ENCODE measurements at places on chromosomes 7 and 10. TPM values are rescaled to one million over a fixed set of nuclear protein-coding genes. Genes with fewer than 3 reads are reported as not detected.

DNA sequence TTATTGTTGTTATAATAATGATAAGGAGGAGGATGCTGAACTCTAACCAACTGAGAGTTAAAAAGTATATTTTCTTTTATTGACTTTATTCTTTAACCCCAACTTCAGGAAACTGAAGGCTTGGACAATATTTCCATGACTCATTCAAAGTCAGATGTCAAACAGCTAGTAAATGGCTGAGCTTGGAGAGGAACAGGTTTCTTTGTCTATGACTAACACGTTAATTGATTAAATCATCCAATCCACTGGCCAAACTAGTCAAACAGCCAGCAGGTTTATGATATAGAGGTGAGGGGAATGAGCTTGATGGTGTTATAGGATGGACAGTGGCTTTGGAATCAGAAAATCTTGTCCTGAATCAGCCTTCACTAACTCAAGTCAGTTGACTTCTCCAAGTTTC lies 119.1 kb upstream of the WDR11 start:
- no peak for DNase-seq

- no peak for DNase-seq
Measured at GRCh38 chr10:61606959-61607907, 55.5 kb upstream of the CABCOCO1 start.

DNA sequence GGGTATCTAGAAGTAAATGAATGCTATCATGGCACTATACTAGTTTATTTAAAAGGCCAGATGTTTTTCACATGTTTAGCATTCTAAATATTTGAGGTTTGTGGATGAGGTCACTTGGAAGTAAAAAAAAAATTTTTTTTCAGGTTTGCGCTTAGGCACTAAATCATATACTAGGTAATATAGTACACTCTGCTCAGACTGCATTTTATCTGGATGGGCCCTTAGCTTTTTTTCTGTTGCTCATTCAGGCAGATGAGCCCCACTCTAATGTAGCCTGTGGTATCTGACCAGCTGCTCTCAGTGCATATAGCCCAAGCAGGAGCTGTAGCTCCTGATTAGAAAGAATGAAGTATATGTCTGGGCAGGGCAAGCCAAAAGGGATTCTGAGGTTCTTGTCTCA lies 210.1 kb downstream of the AUTS2 start:
- no peak for DNase-seq

DNA sequence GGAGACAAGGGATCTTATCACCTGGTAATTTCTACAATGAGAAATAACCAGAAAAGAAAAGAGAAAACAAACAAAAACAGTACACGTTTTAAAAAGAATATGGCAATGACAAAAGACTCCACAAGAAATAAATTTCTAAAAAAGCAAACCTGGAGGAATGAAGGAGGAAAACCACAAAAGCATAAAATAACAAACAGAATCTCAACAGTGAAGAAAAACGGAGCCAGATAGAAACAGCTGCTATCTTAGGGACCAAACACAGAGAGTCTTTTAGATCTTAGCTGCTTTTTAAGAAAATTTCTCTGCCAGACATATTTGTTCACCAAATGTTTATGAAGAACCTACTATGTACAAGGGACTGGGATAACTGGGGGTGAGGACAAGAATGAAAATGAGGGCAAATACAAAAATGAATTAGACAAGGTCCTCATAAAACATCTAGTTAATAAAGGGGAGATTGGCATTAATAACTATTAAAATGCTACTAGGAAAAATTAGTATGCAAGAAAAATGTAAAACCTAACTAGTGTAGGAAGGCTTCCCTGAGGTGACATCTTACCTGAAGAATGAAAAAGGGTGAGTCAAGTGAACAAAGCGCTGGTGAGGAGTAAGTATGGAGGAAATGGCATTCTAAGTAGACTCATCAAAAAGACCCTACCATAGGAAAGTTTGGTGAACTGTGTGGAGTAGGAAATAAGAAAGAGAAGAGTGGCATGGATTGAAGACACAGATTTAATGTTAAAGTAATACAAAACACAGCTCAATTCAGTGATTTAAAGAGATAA lies 34.3 kb downstream of the WASL start:
- no peak for DNase-seq

GRCh38 chr7:109873296-109873695 lies 1217.6 kb upstream of the LRRN3 start:
- DNase-seq, result peak; percentile 27

- DNase-seq, result no peak
Measured at GRCh38 chr7:155122831-155123230, 52.7 kb downstream of the HTR5A start.

GRCh38 chr7:105245398-105246114 lies 143.2 kb downstream of the SRPK2 start:
- no peak for DNase-seq

GRCh38 chr10:62043421-62044021 lies 142.0 kb downstream of the ARID5B start:
- no peak for DNase-seq

DNA sequence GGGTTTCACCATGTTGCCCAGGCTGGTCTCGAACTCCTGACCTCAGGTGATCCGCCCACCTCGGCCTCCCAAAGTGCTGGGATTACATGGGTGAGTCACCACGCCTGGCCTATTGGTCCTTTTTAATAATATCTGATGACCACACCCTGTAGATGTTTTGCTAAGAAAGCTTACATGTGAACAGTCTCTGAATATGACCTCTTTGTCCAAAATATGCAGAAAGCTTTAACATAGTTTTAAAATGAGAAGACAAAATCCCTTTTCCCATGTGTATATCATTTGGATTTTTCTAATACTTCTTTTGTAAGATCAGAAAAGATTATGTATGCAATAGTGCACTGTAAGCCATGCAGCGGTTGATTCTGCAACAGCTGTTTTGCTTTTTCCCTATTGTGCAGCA lies 38.5 kb downstream of the MCU start:
- DNase-seq, result no peak

DNA sequence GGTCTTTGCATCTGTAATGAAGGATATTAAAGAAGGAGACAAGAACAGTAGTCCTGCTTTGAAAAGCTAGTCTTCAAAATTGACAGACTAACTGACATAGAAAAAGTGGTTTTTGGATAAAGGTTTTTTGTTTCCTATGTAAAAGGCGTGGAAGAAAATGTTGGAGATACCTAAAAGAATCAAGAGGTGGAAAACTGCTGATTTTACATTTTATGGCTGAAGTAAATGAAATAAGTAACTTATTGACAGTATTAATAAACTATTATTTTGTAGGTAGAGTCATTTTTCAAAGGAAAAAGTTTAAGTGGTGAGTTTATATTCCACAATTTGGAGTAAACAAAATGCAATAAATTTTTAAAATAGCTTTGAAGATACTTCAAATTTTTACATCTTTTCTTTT lies 12.6 kb upstream of the HELLS start:
- no peak for DNase-seq

DNA sequence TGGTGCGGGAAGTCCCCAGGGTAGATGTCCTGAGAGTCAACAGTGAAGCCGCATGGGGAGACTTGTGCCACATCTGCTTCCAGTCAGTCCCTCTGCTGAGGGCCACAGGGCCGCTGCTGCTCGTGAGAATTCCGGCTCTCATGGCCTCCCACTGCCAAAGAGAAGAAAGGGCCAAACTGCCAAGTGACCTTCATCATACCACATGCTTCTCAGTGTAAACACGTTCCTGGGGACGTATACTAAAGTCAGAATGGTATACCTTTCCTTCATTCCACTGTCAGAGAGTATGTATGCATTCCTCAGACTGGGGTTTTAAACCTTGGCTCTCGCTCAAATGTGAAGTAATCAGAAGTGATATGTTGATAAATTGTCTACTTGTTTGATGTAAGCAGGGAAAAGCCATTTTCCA lies 52.8 kb upstream of the SEC61G start:
- no peak for DNase-seq

- DNase-seq, result no peak
Measured at GRCh38 chr7:45036796-45037195, 36.8 kb downstream of the CCM2 start.

GRCh38 chr10:369221-369683 lies 234.0 kb downstream of the ZMYND11 start:
- DNase-seq, result no peak

TMEM139 gene
- total RNA-seq, result 47.8 TPM

DGKI gene
- 3.1 TPM for total RNA-seq

PRXL2A gene
- 63.6 TPM for total RNA-seq

ASIC3 gene
- total RNA-seq, result 4.4 TPM

GIMAP6 gene
- 20.5 TPM for total RNA-seq

ITIH2 gene
- total RNA-seq, result 1.1 TPM

GPR85 gene
- total RNA-seq, result 0.69 TPM

TAF3 gene
- 7.7 TPM for total RNA-seq

NAT16 gene
- total RNA-seq, result not detected

TMEM213 gene
- 0.12 TPM for total RNA-seq

TRIM50 gene
- total RNA-seq, result 1.3 TPM

ZNF117 gene
- 31.6 TPM for total RNA-seq

SMO gene
- total RNA-seq, result 15.8 TPM

Data from mucosa of gallbladder (tissue), 1 donor.